ENCODE measurements at places on chromosomes 6 and 20.

GRCh38 chr20:41499961-41500725 is 118.0 kb downstream of the CHD6 start:
- no peak for DNase-seq

DNA sequence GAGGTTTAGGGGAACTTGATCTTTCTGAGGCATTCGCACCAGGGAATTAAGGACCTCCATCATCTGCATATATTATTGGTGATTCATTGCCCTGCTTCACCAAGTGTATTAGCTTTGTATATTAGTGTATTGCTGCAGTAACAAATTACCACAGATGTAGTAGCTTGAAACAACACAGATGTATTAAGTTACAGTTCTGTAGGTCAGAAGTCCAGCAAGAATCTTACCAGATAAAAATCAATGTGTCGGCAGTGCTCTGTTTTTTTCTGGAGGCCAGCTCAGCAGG is 65.8 kb downstream of the HMGN3 start:
- DNase-seq, result no peak

- DNase-seq, result no peak
These were observed 16.3 kb upstream of the UTRN start for GRCh38 chr6:144268794-144269349.

GRCh38 chr6:136524339-136524935 is 25.8 kb downstream of the MAP7 start:
- no peak for DNase-seq

DNA sequence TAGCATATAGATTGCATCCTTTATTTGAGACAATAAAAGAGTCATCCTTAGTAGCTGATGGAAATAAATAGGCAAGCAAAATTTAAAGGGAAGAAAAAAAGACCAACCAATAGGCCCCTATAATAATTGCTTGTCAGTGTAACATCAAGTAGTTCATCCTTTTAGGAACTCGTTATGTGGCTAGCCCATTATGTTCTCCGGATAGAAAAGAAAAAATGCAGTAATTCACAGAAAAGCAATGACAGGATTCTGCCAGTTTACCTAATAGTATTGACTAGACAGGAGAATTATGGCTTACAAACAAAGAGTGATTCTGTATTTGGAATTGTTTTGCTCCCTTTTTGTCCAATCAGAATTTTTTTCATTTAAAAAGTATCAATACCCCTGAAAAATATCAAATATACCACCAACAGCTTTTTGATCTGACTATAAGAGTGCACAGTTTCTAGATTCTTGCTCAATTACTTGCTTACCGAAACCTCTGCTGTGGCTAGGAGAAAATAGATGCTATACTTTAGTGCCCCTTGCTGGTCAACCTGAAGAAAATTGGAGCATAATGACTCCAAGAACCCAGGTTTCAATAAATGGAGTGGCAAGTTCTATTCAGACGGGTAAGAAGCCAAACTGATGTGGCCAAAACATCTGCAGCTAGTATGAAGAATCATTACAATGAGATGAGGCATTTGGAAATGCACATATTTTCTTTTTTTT is 91.5 kb upstream of the SASH1 start:
- DNase-seq, result no peak

Measured in hepatic stellate cell (primary cell).